Bronchial smooth muscle cell (primary cell): ENCODE measurements at places on chromosomes 1 and 21. TPM values are rescaled to one million over a fixed set of nuclear protein-coding genes. Genes with fewer than 3 reads are reported as not detected.

Gene MARK1
- total RNA-seq = under 0.01 TPM in 2 replicates

Gene FBXO2
- total RNA-seq = 5.2 and 7.3 TPM in 2 replicates

Gene GNPAT
- 40.0 and 40.2 TPM in 2 replicates for total RNA-seq

Gene INTS3
- 28.5 and 32.1 TPM in 2 replicates for total RNA-seq

Gene TP73
- total RNA-seq = not detected in 2 replicates
